Purkinje cell (primary cell): ENCODE measurements at places on chromosomes 3 and 15. TPM values are rescaled to one million over a fixed set of nuclear protein-coding genes. Genes with fewer than 3 reads are reported as not detected.

Gene CLEC3B
- not detected in 2 replicates for polyA plus RNA-seq

Gene INTS14
- 5.4 and 14.1 TPM in 2 replicates for polyA plus RNA-seq

Gene DNASE1L3
- polyA plus RNA-seq: not detected in 2 replicates

Gene SSR3
- 339 and 354 TPM in 2 replicates for polyA plus RNA-seq

Gene RNF111
- polyA plus RNA-seq: 19.6 and 33.2 TPM in 2 replicates

Gene SLC51A
- polyA plus RNA-seq: not detected in 2 replicates

Gene SEMA3G
- 0.20 TPM in 1 of 2 replicates, not detected in the other for polyA plus RNA-seq

Gene CFAP100
- not detected in 2 replicates for polyA plus RNA-seq

Gene LRRC49
- polyA plus RNA-seq: 345 and 399 TPM in 2 replicates

Gene CNTN4
- polyA plus RNA-seq: 49.9 and 60.9 TPM in 2 replicates

Gene TMCO5A
- not detected in 2 replicates for polyA plus RNA-seq

Gene NPAP1
- polyA plus RNA-seq: 0.47 TPM in 1 of 2 replicates, not detected in the other

Gene PRTG
- 1.3 and 1.7 TPM in 2 replicates for polyA plus RNA-seq

Gene CCR9
- not detected in 2 replicates for polyA plus RNA-seq

Gene SH3GL3
- polyA plus RNA-seq: 2.9 and 22.6 TPM in 2 replicates

Gene SLC38A3
- 0.16 and 4.2 TPM in 2 replicates for polyA plus RNA-seq

Gene DNAH1
- 0.15 and 0.28 TPM in 2 replicates for polyA plus RNA-seq

Gene CTXN2
- polyA plus RNA-seq: 3.8 and 4.9 TPM in 2 replicates

Gene TM6SF1
- polyA plus RNA-seq: 383 and 393 TPM in 2 replicates

Gene HYAL2
- polyA plus RNA-seq: 1.8 and 4.4 TPM in 2 replicates

Gene DNAJC17
- 11.7 and 25.3 TPM in 2 replicates for polyA plus RNA-seq

Gene USP8
- 176 and 183 TPM in 2 replicates for polyA plus RNA-seq

Gene ATP8B4
- polyA plus RNA-seq: 0.58 TPM in 1 of 2 replicates, not detected in the other

Gene TRPC1
- polyA plus RNA-seq: 16.1 and 30.1 TPM in 2 replicates

Gene PHLDB2
- polyA plus RNA-seq: 0.55 and 0.77 TPM in 2 replicates
